ENCODE measurements at places on chromosomes 11 and 22.

GRCh38 chr11:132140056-132140455 lies 769.6 kb downstream of the NTM start:
- DNase-seq: no peak

DNA sequence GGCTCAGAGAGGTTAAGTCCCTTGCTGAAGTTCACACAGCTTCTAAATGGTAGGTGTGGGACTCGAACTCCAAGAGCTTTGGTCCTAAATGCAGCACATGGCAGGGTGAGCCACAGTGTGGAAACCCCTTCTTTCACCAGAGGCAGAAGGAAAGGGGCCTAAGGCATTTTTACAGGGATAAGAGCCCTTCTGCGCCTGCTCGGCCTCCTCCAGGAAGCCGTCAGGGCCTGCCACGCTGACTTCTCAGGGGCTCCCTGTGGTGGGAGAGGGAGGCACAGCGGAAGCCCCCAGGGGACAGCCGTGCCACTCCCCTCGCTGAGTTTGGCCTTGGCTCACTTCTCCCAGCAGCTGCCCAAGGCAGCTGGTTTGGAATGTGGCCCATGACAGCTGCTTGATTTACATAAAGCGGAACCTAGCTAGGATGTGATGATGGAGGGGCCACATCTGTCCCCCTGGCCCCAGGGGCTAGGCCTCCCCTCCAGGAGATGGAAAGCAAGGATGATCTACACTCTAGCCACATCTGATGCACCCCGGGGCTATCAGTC lies 35.4 kb downstream of the CD82 start:
- peak; percentile 85 for DNase-seq

- no peak for DNase-seq
Measured at GRCh38 chr11:123116486-123116885, 54.5 kb upstream of the HSPA8 start.

DNA sequence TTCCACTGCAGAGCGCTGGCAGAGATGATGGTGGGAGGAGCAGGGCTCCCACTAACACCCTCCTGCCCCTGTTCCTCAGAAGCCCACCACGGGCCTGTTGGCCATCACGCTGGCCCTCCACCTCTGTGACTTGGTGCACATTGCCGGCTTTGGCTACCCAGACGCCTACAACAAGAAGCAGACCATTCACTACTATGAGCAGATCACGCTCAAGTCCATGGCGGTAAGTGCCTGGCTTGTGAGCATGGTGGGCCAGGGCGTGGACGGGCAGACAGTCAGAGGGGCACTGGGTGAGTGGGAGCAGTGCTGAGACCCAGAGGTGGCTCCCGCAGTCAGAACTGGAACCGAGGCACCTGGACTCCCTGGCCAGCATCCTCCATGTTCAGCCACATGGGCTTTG lies 57.9 kb downstream of the ST3GAL4 start:
- DNase-seq: no peak
